ENCODE measurements at places on chromosomes 7 and 10.

DNA sequence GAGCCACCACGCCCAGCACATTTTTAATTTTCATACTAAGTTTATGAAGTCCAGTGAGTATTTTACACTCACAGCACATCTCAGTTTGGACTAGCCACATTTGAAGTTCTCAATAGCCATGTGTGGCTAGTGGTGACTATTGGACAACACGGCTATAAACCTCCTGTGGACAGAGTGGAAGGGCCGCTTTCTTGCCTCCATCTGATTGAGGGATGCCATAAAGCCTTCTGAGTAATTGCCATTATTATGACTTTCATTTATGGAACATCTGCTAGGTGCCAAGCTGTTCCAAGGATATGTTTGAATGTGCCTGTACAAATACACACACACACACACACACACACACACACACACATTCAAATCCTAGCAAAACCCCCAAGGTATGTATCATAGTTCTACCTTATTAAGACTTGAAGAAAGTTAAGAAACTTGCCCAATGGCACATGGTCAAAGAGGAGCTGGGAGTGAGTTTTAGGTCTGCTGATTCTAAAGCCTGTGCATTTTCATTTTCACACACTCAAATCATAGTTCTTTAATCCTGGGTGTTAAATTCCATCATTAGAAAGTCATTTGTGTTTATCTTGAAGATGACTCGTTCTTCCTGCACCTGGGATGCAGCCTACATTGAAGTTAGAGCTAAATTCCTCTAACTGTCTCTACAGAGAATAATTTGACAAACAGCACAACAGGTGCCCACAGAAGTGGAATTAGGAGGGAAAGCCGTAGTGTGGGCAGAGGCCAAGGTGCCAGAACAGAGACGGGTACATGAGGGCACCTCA is 143.3 kb downstream of the PKD1L1 start:
- no peak for DNase-seq

- no peak for DNase-seq
Measured at GRCh38 chr7:3399858-3400257, 98.8 kb downstream of the SDK1 start.

- no peak for DNase-seq
Measured at GRCh38 chr7:113209449-113210203, 91.3 kb upstream of the SMIM30 start.

- no peak for DNase-seq
Measured at GRCh38 chr10:48720611-48721010, 35.9 kb downstream of the WDFY4 start.

GRCh38 chr7:109178342-109178741 is 608.7 kb downstream of the DNAJB9 start:
- no peak for DNase-seq

- DNase-seq = no peak
Measured at GRCh38 chr7:500521-501420, 18.9 kb downstream of the PDGFA start.

GRCh38 chr10:20707251-20707650 is 189.9 kb downstream of the NEBL start:
- DNase-seq = no peak

- DNase-seq = no peak
Measured at GRCh38 chr10:351770-352334, 216.6 kb downstream of the ZMYND11 start.

- DNase-seq = no peak
Measured at GRCh38 chr10:83023662-83024061, 1115.6 kb upstream of the GHITM start.

- no peak for DNase-seq
Measured at GRCh38 chr7:130350945-130351790, 6.6 kb downstream of the CPA5 start.

Data from stimulated activated CD8-positive, alpha-beta memory T cell treated with anti-CD3 and anti-CD28 coated beads, Interleukin-15, amount 100 ng/mL, for 48 hours (primary cell).